ENCODE measurements at places on chromosomes 6 and 20. TPM values are rescaled to one million over a fixed set of nuclear protein-coding genes. Genes with fewer than 3 reads are reported as not detected.

CAGE1 gene
- polyA plus RNA-seq: not detected

DNA sequence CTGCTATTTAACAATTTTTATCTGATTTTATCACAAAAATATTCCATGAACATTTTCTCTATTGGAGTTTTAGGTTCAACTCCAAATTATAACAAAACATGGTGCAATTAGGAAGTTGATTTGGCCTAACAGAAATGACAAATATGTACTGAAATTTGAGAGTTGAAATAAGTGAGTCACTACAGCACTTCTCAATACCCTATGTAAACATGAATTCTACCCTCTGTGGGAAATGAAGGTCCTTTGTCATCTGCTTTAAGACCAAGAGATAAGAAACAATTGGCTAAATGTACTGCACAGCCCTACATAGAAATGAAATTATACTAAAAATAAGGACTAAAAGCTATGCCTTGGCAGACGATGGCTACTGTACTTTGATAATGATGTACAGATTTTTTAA, 86.2 kb upstream of the BEND6 start:
- no peak for DNase-seq

GRCh38 chr6:108587258-108588059, 26.7 kb downstream of the FOXO3 start:
- no peak for DNase-seq

DNA sequence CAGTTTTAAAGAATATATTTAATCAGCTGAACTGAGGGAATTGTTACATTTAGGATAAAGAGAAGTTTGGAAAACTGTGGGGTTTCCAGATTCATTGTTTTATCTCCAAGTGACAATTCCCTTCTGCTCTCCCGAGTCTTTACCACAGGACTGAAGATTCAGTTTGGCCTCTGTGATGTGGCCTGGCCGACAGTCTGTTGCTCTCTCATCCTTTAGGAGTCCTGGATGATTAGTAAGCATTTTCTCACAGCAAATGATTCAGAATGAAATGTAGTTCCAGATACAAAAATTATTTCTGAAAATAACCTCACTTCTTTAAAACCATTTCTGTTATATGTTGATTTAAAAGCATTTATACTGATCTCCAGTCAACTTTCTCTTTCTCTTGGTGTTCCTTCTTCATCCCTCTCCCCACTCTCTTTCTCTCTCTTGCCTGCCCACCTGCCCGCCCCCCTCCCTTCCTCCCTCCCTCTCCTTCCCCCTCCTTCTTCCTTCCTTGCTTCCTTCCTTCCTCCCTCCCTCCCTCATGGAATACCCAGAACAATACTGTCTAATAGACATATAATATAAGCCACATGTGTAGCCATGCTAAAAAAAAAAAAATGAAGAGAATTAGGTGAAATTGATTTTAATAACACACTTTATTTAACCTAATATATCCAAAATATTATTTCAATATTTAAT, 254.9 kb downstream of the PRL start:
- DNase-seq: no peak

CST5 gene
- polyA plus RNA-seq: not detected

- no peak for DNase-seq
Observed at GRCh38 chr6:21855811-21856455, 262.4 kb downstream of the SOX4 start.

RGL2 gene
- 20.3 TPM for polyA plus RNA-seq

DNA sequence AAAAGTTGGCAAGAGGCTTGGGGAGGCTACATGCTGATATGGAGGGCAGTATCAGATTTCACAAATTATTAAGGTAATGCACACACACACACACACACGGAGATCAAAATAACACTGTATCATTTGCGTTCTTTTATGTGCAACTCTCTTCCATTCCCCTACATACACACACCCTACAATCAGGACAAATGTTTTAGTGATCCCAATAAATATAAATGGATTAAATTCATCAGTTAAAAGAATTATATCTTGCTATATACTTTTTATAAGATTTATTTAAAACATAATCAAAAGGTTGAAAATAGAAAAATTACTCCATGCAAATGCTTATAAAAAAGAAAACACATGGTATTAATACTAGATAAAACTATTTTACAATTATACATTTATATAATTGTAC, 25.9 kb downstream of the TMX4 start:
- no peak for DNase-seq

GRCh38 chr6:40796260-40797221, 209.4 kb upstream of the LRFN2 start:
- no peak for DNase-seq

GRCh38 chr6:131923356-131923755, 27.8 kb downstream of the CCN2 start:
- DNase-seq: no peak

- no peak for DNase-seq
Observed at GRCh38 chr20:17493173-17493572, 38.0 kb downstream of the BFSP1 start.

DNA sequence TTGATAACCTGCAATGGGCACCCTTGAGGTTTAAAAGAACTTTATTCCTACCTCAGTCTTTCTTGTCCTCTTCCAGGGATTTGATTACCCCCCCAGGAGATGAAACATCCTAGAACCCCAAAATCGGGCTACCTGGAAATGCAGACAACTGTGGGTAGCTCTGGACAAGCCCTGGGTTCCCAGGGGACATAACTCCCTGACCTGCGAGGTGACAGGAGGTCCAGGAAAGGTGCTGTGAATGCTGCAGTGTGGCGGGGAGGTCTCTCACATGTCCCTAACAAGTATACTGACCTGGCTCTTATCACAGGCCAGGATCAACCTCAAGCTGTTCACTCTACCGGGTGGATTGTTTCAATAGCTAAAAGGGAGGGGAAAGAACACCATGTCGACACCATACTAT, 11.6 kb downstream of the JAG1 start:
- DNase-seq: no peak

GRCh38 chr20:41734506-41734945, 116.3 kb upstream of the CHD6 start:
- DNase-seq: no peak

CNPY3 gene
- 28.3 TPM for polyA plus RNA-seq

DNA sequence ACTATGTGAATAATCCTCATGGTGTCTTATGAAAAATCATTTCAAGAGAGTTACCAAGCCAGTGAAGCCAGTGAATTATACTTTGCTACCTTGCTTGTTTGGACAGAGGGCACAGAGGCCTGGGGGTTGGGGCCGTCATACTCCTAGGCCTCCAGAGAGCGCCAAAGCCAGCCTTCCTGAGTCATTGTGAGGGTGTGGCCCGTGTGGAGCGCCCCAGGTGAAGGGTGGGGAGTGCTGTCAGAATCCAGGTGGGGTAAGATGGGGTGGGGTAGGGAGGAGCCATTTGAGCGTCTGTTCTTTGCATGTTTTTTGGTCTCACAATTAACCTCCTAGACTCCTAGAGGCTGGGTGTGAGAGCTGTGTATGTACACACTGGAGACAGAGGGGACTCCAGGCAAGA, 71.1 kb downstream of the PERP start:
- no peak for DNase-seq

BIRC7 gene
- not detected for polyA plus RNA-seq

LPA gene
- polyA plus RNA-seq: not detected

NKAIN4 gene
- not detected for polyA plus RNA-seq

MRAP2 gene
- polyA plus RNA-seq: 90.8 TPM

GRCh38 chr6:39266782-39267355, 37.6 kb upstream of the KCNK5 start:
- no peak for DNase-seq

- no peak for DNase-seq
Observed at GRCh38 chr6:97187951-97188350, 95.1 kb downstream of the MMS22L start.

DNA sequence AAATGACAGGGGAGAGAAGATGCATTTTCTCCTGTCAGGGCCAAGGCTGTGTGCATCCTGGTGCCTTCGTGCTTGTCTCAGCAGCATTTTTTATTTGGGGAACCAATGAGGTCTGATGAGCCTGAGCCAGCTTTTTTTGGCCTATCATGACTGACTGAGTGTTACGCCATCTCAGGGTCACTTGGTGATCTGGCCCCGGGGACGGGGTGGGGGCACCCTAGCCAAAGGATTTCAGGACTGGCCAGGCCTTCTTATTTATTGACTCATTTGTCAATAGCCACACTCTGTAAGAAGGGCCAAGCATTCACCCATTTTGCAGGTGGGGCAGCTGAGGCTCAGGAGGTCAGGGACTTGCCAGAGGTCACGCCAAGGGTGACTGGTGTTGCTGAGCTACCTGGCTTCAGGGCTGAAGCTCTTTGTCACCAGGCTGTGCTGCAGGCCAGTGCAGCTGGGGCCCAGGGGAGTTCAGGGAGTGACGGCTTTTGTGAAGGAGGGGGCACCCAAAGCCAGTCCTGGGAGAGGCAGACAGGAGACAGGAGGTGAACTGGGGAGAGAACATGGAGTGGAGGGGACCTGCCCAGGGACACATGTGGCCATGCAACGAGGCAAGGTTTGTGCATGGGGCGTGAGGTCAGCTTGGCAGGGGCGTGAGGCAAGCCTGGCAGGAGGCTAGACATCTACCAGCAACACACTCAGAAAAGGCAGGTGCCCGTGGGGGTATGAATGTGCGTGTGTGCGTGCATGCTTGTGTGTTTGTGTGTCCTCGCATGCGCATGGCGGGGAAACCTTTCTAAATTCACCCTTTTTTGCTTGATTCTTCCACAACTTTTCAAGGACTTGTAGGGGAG, 31.1 kb downstream of the VSTM2L start:
- no peak for DNase-seq

GRCh38 chr6:15365273-15365687, 119.4 kb downstream of the JARID2 start:
- peak; percentile 92 for DNase-seq

GRCh38 chr6:82766476-82766875, 299.2 kb downstream of the UBE3D start:
- no peak for DNase-seq

IP6K3 gene
- 0.63 TPM for polyA plus RNA-seq
